Right renal pelvis (tissue), 4 donors: ENCODE measurements at places on chromosomes 16 and 17.

- DNase-seq = peak; percentile 61
These were observed 732 bp downstream of the ULK2 start for GRCh38 chr17:19867079-19867328.

DNA sequence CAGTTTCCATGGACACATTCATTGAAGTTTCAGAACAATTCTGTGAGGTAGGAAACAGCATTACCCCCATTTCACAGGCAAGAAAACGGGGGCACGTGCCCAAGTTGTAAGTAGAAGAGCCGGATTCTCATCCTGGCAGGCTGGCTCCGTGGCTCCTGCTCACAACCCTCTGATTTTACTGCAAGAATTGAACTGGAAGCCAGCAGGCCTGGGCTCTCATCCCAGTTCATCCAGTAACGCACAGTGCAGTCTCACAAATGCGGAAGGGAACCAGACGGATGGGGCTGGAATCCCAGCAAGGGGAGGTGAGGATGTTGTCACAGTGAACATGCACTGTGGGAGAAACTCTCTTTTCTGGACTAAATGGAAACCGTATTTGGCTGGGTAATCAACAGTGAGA, 40.7 kb upstream of the DOC2B start:
- DNase-seq = no peak

GRCh38 chr16:88830258-88830657, 18.5 kb upstream of the APRT start:
- peak; percentile 58 for DNase-seq

- no peak for DNase-seq
These were observed 54.1 kb downstream of the CES1 start for GRCh38 chr16:55778757-55779156.

DNA sequence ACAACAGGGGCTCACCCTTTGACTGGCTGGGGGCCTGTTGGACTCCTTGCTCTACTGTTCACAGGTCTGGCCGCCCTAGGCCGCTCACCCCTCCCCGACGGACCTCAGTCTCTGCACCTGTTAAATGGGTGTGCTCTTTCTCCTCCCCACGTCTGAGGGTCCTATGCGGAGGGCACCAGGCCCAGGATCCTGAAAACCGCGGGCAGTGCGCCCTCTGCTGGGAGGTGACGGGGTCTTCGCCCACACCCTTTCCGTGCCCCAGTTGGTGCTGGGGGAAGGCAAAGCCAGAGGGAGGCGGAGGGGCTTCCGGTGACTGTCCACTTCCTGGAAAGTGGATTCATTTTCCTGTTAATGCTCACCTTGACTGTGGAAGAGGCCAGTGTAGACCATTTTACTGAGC, 1010.9 kb downstream of the KCNJ18 start:
- DNase-seq = no peak

GRCh38 chr16:46743232-46743719, 4.9 kb downstream of the MYLK3 start:
- no peak for DNase-seq

DNA sequence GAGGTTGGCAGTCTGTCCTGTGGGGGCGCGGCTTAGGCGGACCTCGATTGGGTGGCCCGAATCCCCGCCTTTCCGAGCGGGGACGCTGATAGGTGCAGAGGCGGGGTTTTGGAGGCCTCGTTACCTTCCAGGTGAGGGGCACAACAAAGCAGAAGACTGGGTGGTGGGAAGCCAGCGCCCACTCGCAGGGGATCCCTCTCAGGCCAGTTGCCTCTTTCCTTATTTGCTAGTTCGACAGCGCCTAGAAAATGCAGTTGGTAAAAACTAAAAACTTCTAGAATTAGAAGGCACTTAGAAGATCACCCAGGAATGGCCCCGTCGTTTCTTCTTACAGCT, 730 bp downstream of the KAT7 start:
- no peak for DNase-seq

DNA sequence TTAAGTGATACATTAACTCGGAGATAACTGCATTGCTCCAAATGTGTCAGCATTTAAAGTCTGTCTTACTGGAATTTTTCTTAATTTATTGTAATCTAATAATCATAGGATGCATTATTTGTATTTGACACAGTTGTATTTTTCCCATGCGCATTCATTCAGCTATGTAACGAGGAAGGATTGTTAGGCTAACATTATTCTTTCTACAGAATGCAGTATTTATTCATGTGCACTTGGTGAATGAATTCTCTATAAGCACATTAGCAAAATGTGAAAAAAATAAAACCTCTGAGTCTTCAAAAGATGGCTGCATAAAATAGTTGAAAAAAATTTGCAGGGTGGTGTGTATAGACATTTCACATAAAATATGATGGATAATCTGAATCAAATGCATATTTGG, 168.6 kb downstream of the CNTNAP4 start:
- DNase-seq = no peak

DNA sequence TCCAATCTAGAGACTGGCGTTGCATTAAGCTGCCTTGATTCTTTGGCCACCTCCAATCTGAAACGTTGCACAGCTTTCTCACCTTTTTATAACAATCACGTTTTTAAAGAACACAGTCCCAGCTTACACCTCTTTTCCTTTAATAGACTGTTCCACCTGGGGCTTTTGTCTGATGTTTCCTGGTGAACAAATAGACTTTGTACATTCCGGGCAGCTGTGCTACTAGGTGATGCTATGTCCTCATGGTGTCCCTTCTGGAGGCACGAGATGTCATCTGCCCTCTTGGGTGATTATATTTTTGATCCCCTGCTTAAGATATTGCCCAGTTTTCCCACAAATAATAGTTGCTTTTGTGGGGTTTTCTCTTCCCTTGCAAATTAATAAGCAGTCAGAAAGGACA, 225.5 kb downstream of the SOX9 start:
- no peak for DNase-seq

GRCh38 chr17:50192144-50192617, 9.2 kb downstream of the COL1A1 start:
- DNase-seq = no peak

GRCh38 chr17:78272914-78273258, 41.5 kb downstream of the TMEM235 start:
- DNase-seq = no peak

GRCh38 chr16:28112908-28113307, 49.4 kb upstream of the GSG1L start:
- DNase-seq = no peak

GRCh38 chr16:52690468-52690867, 143.5 kb upstream of the TOX3 start:
- DNase-seq = no peak

GRCh38 chr17:47615766-47616424, 33.8 kb upstream of the KPNB1 start:
- DNase-seq = peak; percentile 35
